Endothelial cell (in vitro differentiated cells): ENCODE measurements at places on chromosomes 11 and 22. TPM values are rescaled to one million over a fixed set of nuclear protein-coding genes. Genes with fewer than 3 reads are reported as not detected.

The KRTAP5-7 gene
- total RNA-seq: not detected

The DGAT2 gene
- total RNA-seq: 0.51 TPM

The GPR137 gene
- 56.0 TPM for total RNA-seq

The C11orf21 gene
- 0.13 TPM for total RNA-seq

The PDGFD gene
- total RNA-seq: 17.2 TPM

The TMEM25 gene
- total RNA-seq: 16.1 TPM

The H19 gene
- not detected for total RNA-seq

The C11orf97 gene
- not detected for total RNA-seq
